ENCODE measurements at places on chromosomes 11 and 22.
A peak's percentile ranks its signal among the peaks of the same experiment; 100 is the strongest.

- DNase-seq = no peak
Observed at GRCh38 chr11:30936491-30936890, 350.3 kb upstream of the MPPED2 start.

- no peak for DNase-seq
Observed at GRCh38 chr11:126862664-126863243, 137.8 kb downstream of the KIRREL3 start.

DNA sequence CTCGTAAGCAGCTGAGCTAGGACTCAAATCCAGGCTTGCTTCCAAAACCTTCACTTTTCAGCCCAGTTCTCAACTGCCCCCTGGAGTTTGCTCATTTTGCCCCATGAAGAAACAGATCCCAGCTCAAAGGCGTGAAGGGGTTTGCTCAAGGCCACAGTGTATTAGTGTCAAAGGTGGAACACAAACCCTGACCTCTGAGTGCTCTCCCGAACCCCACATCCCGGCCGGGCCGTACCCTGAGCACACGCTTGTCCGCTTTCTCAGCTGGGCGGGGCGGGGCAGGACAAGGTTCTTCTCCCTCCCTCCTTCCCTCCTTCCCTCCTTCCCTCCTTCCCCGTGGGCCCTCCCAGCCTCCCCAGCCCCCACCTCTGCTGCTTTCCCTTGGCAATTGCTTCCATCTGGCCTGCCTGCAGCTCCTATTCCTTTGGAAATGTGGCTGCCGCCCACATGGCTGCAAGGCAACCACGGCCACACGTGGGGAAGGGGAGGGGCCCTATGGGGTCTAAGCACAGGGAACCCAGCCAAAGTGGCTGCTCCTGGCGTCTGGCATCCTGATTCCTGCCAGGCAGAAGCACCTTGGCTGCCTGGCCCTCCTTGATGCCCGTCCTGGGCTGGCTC, 4.1 kb downstream of the ST3GAL4 start:
- DNase-seq = no peak

DNA sequence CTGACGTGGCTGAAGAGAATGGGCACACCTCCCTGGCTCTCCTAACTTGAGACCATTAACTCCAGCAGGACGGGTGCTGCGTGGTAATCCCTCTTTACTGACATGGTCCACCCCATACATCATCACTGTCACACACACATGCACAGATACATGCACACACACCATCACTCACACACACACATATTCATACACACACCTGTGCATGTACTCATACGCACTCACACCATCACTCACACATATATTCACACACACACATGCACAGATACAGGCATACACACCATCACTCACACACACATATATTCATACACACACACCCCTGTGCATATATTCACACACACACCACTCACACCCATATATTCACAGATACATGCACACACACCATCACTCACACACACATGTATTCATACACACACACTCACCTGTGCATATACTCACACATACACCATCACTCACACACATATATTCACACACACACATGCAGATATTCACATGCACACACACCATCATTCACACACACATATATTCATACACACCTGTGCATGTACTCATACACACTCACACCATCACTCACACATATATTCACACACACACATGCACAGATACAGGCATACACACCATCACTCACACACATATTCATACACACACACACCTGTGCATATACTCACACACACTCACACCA, 74.8 kb downstream of the EFCAB6 start:
- no peak for DNase-seq

- no peak for DNase-seq
Observed at GRCh38 chr11:83070044-83070701, 1.5 kb downstream of the RAB30 start.

GRCh38 chr22:36862251-36863242, 1.7 kb downstream of the NCF4 start:
- DNase-seq = peak; percentile 61

DNA sequence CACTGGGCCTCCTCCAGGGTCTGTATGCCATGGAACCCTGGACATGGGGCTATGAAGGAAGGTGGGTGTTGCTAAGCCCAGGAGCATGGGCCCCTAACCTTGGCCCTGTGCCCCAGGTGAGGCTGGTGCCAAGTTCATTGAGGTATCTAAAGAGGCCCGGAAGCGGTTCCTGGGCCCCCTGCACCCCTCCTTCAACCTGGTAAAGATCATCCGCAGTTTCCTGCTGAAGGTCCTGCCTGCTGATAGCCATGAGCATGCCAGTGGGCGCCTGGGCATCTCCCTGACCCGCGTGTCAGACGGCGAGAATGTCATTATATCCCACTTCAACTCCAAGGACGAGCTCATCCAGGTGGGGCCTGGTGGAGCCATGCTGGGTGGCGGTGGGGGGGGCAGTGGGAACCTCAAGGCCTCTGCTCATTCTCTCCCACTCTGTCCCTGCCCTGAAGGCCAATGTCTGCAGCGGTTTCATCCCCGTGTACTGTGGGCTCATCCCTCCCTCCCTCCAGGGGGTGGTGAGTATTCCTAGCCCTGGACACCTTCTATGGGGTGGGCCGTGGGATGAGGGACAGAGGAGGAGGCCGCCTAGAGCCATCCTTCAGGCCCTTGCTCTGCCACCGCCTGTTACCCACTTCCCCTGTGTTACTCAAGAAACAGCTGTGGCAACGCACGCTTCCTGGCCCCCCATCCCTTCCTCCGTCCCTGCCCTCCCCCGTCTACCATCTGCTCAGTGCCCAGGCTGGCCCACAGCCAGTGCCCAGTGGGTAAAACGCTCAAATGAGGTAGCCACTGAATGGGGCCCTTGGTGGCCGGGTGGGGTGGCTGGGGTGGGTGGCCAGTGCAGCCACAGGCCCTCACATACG, 3.0 kb downstream of the PNPLA2 start:
- no peak for DNase-seq

- DNase-seq = no peak
Observed at GRCh38 chr11:12137005-12137690, 26.8 kb downstream of the MICAL2 start.

DNA sequence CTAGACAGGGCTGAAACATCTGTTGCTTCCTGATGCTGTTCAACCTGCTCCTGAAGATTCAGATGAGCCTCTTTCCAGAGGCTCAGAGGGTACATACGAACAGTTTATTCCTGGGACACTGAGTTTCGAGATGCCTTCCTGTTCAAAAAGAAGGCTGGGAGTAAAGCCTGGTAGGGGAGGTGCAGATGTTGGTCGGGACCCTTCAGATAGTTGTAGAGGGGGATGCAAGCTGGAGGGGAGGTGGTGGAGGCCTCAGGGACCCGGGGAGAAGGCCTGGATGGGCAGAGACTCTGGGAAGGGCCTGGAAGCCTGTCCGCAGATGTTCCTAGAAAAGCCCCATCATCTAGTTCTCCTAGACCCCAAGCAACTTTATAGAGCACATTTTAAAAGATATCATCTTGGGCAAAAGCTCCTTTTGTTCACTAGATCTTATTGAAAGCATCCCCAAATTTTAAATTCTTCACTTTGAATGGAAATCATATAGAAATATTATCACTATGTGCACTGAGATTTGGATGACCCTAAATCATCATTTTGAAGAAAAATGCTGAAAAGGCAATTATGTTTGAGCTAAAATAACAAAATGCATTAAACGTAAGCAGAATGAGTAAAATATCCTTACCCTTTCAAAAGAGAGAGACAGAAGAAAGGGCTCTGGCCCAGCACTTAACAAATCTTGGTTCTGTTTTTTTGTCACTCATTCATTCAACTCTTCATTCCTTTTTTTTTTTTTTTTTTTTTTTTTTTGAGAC, 41.2 kb downstream of the RTL6 start:
- no peak for DNase-seq

GRCh38 chr22:40708177-40708576, 28.9 kb downstream of the MCHR1 start:
- no peak for DNase-seq

DNA sequence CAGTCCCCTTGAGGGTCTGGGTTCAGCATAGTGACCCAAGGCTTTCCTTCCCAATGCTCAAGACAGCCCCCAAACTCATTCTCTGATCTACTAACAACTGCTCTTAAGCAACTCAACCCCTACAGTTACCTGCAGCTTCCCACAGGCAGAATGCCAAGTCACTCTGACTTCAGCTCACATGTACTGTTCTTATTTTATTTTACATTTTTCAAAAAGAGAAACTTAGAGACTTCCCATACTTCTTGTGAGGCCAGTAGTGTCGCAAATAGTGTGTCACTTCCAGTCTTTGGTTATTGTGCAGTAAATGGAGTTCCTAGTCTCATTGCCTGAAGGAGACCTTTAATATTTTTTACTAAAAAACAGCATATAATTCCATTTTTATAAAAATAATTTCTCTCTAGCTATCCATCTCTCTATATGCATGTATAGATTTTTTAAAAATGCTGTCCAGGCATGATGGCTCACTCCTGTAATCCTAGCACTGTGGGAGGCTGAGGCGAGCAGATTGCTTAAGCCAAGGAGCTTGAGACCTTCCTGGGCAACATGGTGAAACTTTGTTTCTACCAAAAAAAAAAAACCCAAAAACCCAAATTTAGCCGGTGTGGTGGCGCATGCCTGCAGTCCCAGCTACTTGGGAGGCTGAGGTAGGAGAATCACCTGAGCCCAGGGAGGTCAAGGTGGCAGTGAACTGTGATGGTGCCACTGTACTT, 41.8 kb downstream of the ENTHD1 start:
- DNase-seq = no peak

DNA sequence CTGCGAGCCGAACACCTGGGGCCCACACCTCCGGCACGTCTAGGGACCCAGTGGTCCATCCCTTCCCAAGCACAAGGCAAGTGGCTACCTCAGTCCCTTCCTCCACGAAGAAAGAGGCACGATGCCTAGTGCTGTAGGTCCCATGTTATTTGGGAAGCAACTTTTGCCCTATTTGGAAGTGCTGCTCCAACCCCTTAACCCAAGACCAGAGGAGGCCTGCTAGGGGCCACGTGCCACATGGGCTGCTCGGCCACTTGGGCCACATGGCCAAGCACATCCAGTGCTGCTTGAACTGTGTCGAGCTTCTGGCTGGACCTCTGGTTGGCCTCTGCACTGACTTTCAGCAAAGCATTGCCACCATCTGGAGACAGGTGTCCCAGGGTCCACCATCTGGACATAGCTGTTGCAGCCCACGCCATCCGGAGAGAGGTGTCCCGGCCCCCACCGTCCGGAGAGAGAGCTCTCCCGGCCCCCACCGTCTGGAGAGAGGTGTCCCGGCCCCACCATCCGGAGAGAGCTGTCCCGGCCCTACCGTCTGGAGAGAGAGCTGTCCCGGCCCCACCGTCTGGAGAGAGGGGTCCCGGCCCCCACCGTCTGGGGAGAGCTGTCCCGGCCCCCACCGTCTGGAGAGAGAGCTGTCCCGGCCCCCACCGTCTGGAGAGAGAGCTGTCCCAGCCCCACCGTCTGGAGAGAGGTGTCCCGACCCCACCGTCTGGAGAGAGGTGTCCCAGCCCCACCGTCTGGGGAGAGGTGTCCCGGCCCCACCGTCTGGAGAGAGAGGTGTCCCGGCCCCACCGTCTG, 6.5 kb upstream of the B4GALNT4 start:
- DNase-seq = no peak

GRCh38 chr11:129289350-129290040, 86.2 kb upstream of the BARX2 start:
- no peak for DNase-seq

GRCh38 chr11:44694443-44694842, 32.3 kb upstream of the TSPAN18 start:
- DNase-seq = no peak

- no peak for DNase-seq
Observed at GRCh38 chr11:75334402-75334891, 17.0 kb downstream of the ARRB1 start.

DNA sequence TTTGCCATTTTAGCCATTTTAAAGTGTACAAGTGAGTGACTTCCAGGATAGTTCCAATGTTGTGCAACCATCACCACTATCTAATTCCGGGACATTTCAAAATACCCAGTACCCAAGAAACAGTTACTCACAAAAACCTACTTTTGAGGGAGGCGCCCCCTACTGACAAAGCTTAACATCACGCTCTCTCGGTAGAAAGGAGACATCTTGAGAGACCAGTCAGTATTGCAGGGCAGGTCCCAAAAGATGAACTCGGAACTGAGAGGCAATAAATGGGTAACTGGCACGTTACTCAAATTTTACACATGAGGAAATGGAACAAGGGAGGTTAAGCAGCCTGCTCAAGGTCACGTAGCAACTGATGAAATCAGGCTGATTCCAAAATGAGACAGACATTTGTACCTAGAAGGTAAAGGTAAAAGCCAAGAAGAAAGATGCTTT, 50.0 kb upstream of the POU2AF1 start:
- peak; percentile 64 for DNase-seq

- DNase-seq = no peak
Observed at GRCh38 chr22:43434928-43435311, 23.1 kb downstream of the MPPED1 start.

GRCh38 chr22:37640591-37641560, 1.4 kb downstream of the SH3BP1 start:
- no peak for DNase-seq

DNA sequence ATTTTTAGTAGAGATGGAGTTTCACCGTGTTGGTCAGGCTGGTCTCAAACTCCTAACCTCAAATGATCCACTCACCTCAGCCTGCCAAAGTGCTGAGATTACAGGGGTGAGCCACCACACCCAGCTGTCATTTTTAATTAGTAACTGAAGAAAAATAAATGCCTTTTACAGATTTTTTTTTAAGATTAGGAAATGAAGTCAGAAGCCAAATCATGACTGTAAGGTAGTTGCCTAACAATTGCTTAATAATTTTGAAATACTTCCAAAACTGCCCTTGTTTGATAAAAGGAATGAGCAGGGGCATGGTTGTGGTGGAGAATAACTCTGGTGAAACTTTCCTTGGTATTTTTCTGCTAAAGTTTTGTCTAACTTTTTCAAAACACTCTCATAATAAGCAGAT, 98.9 kb upstream of the SLC5A12 start:
- DNase-seq = no peak

- no peak for DNase-seq
Observed at GRCh38 chr11:57320719-57321387, 3.9 kb downstream of the TNKS1BP1 start.

DNA sequence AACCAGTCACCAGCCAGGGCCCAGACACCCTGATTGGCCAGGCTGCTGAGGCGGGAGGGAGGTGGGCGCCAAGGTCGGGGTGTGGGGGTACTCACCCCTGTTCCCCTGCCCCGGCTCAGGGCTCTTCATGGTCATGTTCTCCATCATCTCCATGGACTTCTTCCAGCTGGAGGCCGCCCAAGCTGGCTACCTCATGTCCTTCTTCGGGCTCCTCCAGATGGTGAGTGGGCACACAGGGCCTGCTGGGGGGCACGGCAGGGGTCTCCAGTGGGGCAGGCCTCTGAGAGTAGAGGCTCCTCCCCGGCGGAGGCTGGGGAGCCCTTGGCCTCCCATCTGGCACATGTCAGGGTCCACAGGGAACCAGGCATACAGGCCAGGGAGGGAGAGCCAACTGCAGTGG, 10.0 kb downstream of the PHLDA2 start:
- no peak for DNase-seq

- no peak for DNase-seq
Observed at GRCh38 chr22:31897842-31898805, 46.2 kb upstream of the YWHAH start.

DNA sequence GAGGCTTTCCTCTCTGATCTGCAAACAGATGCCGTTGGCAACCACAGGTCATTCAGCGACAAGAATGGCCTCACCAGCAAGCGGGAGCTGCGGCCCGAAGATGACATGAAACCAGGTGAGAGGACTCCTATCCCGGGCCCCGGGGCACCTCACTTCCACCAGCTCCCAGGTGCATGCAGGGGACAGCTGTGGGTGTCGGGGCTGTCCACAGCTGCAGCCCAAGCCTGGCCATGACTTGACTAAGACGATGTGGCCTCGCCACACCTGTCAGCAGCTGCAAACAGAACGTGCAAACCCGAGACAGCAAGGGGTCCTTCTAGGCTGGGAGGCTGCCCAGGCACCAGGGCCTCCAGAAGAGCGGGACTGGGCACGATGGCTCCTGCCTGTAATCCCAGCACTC, 3.6 kb downstream of the GAL start:
- DNase-seq = no peak

Data from GM20000 (cell line).